ENCODE measurements at places on chromosomes 13 and 19.

- DNase-seq: no peak
Measured at GRCh38 chr13:110640591-110641029, 25.3 kb downstream of the NAXD start.

DNA sequence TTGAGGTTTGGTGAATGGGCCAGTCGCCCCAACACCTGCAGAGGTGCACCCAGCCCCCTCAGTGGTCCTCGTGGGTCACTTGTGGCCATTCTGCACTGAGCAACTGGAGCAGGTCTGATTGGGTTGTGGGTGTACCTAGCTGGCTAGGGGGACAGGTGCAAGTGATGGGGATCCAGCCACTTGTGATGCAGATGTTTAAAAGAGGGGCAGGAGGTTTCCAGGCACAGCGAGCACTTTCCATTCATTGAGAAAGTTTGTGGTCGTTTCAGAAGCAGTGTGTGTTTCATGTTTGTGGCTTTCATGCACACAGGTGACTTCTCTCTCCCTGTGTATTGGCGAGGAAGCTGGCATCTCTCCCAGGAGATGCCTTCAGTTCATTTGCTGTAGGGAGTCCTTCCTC is 34.7 kb downstream of the TSSK6 start:
- no peak for DNase-seq

DNA sequence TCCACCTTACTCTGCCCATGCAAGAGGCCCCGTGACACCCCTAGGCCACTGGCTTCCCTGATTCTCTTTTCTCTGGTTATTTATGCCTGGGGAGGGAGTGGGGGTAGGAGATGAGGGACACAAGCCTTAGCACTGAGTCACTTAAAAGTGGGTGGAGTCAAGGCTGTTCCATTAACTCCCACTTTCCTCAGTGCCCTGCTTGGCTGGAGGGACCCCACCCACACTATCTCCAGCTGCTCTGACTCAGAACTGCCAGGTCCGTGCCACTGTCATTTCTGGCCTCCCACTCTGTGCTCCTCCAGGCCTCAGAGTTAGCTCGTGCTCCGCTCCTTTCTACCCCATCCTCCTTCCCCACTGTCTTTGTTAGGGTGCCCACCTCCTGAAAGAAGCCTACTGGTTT is 113.4 kb upstream of the UQCRFS1 start:
- no peak for DNase-seq

DNA sequence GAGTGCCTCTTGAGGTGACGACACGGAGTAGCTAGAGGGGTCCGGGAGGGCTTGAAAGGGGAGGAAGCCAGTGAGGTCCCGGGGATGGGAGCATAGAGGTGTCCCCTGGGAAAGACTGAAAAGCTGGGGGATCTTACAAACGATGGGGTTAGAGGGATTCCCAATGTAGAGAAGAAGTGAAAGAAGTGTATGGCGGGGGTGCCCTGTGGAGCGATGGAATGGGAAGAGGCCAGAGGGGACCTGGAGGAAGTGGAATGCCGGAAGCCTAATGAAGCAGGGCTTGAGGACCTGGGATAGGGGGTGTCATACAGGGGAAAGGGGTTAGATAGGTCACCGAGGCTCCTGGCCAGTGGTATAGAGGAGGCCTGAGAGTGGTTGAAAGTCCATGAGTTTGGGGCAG is 580 bp downstream of the AP2A1 start:
- DNase-seq: no peak

GRCh38 chr19:16860118-16860517 is 28.7 kb upstream of the F2RL3 start:
- no peak for DNase-seq

DNA sequence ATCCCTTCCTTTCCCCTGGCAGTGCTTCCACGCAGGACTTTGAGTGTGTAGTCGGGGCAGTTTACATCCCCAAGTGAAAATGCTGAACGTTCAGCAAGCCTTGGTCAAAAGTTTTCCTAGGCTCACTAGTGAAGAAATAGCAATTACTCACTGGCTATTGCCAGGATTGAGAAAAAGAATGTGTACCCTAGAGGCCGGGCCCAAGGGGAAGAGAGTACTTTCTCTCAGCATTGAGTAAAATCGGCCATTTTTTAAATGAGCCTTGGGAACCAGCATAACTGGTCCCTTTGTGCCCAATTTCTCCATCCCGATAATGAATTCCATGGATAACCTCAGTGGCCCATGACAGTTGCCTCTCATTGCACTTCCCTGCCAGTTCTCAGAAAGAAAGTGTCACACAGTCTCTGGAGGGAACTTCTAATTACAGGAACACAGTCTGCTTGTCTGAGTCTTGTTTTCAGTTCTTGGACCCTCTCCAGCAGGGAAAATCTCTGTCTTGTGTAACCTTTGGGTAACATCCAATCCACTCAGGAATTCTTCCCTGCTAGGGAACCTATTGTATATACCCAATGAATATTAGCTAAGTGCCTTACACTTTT is 7.3 kb upstream of the OR7D2 start:
- DNase-seq: no peak

DNA sequence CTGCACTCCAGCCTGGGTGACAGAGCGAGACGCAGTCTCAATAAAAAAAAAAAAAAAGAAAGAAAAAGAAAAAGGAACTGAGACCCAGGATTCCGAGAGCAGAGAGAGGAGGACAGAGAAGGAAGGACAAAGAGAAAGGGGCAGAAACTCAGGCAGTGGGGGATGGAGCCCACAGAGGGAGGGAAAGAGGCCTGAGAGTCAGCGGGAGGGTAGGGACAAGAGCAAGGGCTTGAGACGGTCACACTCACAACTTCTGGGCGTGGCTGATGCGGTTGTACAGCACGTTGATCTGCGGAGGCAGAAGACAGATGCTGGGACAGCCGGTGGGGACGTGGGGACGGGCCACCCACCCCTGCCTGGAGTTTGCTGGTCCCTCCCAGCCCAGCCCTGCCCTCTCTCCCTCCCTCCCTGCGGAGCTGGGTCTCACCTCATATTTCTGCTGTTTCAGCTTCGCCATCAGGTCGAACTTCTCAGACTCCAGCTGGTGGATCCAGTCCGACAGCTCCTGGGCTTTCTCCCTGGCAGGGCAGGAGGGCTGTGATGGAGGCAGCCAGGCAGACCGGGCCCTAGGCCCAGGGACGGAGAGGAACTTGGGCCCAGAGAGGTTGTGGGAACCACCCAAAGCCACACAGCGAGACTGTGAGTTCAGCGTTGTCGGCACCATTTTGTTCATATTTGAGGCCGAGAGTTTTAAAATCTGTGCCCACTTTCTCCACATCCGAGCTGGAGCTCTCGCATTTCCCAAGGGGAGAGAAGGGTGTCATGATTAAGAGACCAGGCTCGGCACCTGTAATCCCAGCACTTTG is 15.2 kb downstream of the TNNT1 start:
- no peak for DNase-seq
